ENCODE measurements at places on chromosomes 3 and 15.

DNA sequence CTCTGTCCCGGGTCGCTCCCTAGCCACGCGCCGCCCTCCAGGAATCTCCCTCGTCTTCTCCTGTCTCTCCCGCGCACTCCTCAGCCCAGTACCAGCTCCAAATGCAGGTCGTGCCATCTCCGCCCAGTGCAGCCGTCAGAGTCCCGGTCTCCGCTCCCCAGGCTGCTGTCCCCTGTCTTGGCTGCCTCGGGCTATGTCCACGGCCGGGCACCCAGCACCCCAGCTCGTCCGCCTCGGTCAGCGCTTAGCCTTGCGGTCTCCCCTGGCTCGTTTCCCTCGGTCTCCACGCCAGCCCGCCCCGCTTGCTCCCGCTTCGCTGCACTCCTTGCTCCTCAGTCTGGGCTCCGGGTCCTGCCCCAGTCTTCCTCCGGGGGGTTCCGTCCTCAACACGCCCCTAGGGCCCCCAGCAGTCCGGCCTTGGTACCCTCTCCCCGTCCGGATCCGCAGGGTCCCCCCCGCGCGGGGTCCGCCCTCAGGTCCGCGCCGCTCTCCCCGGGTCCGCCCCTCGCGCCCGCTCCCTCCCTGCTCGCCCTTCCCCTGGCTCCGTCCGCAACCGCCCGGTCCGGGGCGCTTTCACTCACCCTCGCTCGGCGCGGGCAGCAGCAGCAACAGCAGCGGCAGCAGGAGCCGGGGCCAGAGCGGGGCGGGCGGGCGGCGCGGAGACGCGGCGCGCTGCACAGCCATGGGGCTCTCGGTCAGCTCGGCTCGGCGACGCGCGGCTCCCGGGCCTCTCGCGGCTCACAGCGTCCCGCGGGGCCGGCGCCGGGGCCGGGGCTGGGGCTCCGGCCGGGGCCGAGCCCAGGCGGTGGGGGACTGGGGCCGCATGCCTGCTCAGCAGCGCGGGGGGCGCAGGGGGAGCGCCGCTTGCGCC, 462 bp downstream of the IGDCC3 start:
- no peak for DNase-seq

- peak; percentile 18 for DNase-seq
Measured at GRCh38 chr3:165617134-165617533, 220.1 kb downstream of the BCHE start.

- peak; percentile 16 for DNase-seq
Measured at GRCh38 chr3:143832433-143832832, 15.8 kb downstream of the SLC9A9 start.

DNA sequence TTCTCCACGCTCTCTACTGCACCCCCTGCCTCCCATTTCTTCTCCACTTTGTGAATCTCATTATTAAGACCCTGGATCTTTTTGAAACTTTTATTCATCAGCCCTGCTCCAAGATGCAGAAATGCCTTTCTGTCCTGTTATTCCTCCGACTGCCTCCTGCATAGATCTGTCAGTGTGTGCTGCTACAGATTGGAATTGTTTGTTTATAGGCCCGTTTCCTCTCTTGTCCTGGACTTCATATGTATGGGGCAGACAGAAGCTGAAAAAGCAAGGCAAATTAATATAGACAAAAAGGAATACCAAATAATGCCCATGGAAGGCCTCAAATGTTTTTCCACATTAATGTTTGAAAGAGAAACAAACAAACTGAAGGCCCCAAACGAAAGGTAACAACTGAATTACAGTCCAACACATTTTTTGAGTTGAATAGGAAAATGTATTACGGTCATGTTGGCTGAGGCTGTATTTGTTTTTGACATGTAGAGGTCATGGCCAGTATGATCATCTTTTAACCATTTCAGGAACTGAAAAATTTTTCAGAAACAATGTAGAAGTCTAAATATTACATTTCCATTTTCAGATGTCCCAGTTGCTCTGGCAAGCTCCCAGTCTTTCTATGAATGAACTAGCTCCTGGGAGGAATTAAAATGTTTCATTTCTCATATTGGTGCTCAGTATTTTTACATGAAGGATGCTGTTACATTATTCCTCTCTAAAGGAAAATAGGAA, 8.8 kb downstream of the CHST2 start:
- no peak for DNase-seq

DNA sequence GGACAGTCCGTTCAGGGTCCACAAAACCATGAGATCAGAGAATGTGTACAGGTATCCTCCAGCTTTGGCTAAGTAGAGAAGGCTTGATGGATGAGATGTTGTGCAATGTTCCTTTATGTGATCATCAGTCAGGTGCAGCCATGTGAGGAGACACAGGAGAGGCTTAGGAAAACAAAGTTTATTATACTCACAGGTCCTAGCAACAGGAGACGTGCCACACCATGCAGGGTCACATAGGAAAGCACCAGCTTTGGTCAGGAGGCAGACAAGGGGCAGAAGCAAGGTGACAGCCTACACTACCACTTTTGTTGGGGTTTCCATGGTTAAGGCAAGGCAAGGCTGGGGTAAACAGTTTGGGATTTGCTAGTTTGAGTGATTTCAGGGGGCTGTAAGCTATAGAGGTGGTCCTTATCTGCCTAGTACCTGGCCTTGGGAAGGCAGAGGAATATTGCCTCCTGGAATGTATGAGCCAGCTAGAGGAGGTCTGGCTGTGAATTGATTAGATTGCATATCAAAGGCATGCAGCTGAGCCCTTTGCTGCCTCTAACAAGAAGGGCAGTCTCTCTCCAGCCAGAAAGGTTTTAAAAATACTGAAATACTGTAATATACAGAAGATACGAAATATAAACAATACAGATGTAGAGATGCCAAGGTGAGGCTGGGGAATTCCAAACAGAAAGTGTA, 248.6 kb downstream of the RYR3 start:
- no peak for DNase-seq

Data from amniotic epithelial cell (primary cell).